Cardiac fibroblast (primary cell): ENCODE measurements at places on chromosomes 3 and 15.

- DNase-seq = no peak
Measured at GRCh38 chr3:140753865-140754754, 76.2 kb downstream of the TRIM42 start.

- no peak for DNase-seq
Measured at GRCh38 chr3:155007729-155008128, 72.4 kb upstream of the MME start.

DNA sequence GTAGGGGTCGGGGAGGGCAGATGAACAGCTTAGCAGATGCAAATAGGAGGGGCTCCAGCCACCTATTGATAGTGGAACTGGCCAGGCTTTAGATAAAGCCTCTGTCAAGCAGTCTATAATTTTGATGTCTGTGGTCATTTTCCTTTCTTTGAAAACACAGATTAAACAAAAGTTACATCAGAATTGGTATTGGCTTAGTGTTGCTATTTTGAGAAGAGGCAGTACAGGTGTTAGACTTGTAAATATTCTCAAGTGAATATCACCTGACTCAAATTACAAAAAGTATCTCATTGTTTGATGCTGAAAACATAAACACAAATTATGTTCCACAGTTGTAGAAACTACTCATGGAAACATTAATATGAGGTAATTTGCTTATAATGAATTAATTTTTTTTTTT lies 18.1 kb downstream of the GHRL start:
- no peak for DNase-seq

DNA sequence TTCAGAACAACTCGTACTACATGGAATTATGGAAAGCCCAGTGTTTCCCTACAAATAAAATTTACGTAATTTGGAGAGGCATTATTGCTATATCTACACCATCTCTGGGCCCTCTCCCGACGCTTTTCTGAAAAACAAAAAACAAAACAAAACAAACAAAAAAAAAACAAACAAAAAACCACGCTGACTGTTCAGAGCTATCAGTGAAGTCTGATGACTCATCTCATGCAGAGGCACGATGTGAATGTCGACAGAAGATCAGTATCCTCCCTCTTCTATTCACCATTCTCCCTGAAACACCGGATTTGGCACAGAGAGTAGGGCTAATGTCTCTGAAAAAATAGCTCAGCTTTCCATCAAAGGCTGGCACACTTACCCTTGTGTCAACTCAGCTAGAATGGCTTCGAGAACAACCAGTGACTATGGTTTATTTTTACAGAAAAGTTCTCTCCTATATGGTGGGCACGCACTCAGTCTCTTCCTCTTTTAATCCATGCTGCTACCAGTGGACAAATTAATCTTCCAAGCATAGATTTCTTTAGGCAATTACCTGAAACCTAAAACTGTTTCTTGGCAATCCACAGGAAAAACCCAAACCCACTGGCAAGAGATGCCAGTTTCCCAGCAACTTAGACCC lies 1.5 kb downstream of the CRBN start:
- peak; percentile 12 for DNase-seq

GRCh38 chr3:9260305-9260704 lies 10.9 kb upstream of the SRGAP3 start:
- no peak for DNase-seq

GRCh38 chr15:80950291-80951078 lies 39.1 kb downstream of the MESD start:
- DNase-seq = peak; percentile 15

- DNase-seq = no peak
Measured at GRCh38 chr3:126258670-126259069, 78.3 kb upstream of the ALDH1L1 start.

DNA sequence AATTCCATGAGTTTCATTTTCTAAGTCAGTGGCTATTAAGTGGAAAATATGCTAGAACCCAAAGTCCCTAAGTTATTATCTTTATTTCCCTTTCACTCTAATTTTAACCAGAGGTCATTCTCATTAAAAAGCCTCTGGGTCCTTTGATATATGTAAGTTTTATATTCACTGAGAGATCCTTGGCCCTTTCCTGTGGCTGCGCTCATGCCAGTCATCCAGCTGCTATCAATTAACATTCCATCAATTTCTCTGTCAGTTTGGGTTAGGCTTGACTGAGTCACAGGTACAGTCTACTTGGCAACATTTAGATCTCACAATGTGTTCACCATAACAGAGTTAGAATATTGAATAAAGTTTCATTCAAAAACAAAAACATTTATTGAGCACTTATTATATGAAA lies 58.0 kb upstream of the FBN1 start:
- DNase-seq = peak; percentile 18

GRCh38 chr3:98893740-98894139 lies 7.8 kb downstream of the DCBLD2 start:
- DNase-seq = peak; percentile 34

DNA sequence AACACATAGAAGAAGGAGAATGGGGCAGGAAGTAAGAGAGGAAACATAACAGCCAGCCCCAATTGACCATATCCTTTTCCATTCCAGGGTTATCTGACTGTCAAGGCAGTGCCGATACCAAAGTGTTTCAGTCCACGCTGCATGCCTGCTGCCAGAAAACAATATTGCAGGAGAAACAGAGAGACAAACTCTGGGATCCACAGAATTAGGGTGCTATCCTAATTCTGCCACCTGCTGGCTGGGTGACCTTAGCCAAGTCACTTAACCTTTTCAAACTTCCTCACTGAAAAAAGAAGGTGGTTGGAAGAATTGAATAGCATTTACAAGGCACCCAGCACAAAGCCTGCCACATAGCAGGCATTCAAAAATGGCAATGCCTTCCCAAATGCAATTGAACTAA lies 32.0 kb downstream of the GLB1 start:
- no peak for DNase-seq

GRCh38 chr3:191412759-191413158 lies 48.2 kb upstream of the PYDC2 start:
- DNase-seq = peak; percentile 81

DNA sequence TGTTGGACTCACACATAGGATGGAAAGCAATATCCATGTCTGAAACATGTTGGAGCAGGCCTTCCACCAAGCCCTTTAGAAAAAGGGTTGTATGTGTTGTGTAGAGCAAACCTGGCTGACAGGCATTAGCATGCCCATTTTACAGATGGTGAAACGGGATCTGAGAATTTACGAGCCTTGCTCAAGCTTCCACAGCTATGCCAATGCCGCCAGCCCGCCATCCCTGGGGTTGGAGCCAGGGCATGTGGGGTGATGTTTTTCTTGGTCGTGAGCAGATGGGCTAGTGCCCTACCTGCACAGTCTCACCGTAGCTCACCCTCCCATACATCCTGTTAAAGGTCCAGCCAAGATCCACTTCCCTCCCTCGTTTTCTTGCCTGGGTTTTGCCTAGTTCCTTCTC lies 97.5 kb upstream of the TLE3 start:
- DNase-seq = no peak

- DNase-seq = peak; percentile 97
Measured at GRCh38 chr3:46558184-46559043, 7.7 kb downstream of the LRRC2 start.

DNA sequence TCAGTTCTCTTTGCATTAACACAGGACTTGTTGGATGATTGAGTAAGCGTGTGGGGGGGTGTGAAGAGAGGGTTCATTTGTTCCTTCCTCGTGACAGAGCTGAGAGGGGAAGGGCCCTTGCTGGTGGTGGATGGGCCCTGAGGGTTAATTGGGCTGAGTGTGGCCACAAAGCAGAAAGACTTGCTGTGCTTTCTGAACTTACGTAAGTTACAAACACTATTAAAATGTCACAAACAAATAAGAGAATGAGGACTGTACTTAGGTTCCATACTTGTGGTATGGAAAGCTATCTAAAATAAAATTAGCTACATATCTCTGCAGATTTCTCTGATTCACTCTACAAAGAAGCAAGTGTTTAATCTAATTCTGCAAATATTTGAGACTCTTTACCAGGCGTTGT lies 231.3 kb downstream of the LPP start:
- no peak for DNase-seq

DNA sequence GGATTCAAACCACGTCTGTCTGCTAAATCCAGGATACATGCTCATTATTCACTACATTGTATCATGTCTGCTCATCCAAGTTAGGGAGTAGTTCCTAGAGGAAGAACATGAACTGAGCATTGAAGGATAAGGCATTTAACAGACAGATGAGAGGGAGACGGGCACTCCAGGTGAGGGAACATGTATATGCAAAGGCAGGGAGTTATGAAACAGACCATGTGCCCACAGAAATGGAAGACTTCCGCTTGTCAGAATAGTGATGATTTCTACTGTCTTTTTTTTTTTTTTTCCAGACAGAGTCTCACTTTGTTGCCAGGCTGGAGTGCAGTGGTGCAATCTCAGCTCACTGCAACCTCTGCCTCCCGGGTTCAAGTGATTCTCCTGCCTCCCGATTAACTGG lies 5.0 kb upstream of the NDUFAF1 start:
- no peak for DNase-seq

- peak; percentile 34 for DNase-seq
Measured at GRCh38 chr3:66338927-66339326, 118.1 kb downstream of the SLC25A26 start.

GRCh38 chr15:24862726-24863521 lies 91.9 kb upstream of the SNRPN start:
- no peak for DNase-seq

GRCh38 chr15:101637516-101637915 lies 14.7 kb downstream of the TM2D3 start:
- DNase-seq = no peak

DNA sequence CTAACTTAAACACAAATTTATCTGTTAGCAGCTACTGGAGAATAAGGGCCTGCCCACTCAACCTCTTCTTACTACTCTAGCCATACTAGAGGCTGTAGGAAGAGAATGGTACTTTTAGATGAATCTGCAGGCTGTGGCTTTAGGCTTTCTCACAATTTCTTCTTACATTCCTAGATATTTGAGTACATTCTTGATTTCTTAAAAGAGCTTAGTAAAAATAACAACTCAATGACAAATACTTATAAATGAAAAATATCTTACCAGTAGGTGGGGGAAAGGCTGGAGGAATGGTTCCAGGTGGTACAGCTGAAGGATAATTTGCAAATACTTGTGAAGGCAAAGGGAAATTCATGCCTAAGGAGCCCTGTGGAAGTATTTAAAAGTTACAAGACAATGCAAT lies 92.9 kb upstream of the GK5 start:
- peak; percentile 42 for DNase-seq

DNA sequence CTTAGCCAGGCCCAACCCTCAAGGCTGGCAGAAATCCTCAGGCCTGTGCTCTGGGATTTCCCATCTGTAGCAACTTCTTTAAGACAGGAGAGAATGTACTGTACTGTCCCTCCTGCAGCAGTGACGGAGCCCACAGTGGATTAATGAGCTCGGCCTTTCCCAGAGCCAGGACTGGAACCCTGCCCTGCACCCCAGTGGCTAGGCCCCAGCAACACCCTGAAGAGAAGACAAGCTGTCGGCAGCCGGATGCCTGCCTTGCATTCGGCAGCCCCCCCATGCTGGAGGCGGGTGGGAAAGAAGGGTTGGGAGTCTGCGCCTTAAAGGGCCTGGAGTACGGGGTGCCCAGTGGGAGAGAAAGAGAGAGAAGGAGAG lies 32.0 kb downstream of the KLHL25 start:
- no peak for DNase-seq

DNA sequence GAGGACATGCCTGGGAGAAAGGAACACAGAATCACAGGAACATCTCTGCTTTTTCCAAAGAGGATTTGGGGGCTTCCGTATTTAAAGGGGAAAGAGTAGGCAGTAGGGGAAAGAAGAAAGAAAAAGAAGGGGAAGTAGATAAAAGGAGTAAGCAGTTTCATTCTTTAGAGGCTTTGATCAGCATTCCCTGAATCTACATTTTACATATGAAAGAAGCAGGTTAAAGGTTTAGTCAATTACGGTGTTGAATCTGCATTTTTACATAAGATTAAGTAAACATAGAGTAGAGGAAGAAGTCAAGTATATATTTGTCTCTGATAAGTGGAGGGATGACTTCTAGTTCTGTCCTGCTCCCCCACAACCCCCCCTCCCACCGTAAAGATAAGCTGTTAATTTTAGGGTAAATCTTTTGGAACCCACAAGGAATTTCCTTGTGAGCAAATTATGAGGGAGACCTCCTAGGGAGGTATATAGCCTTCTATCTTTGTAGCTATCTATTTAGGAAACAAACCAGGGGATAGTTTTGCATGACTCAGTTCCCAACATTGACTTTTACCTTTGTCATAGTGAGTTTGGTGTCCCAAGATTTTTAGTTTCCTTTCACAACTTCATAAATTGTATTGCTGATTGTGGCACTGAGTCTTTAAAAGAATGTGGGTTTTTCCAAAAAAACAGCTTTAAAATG lies 8.7 kb upstream of the P2RY12 start:
- DNase-seq = no peak

- DNase-seq = peak; percentile 37
Measured at GRCh38 chr3:172071780-172072330, 32.5 kb downstream of the FNDC3B start.

- DNase-seq = no peak
Measured at GRCh38 chr3:186042036-186042435, 66.9 kb downstream of the ETV5 start.

GRCh38 chr3:107680698-107681097 lies 157.9 kb downstream of the BBX start:
- DNase-seq = peak; percentile 40

DNA sequence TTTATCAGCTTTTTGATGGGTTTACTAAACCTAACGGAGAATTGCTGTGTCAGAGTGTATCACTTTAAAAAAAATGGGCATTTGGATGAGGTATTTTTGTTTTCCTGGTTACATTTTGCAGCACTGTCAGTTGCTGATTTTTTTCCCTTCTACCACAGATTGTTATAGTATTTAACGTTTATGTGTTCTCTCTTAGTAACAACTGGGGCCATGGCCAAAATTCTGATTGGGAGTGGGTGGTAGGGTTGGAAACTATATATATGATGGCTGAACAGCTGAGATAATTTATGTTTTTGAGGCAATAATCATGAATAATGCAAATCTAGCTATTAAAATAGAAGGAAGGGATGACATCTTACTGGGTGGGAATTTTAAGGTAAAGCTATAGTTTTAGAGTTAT lies 229.4 kb upstream of the SUCLG2 start:
- DNase-seq = no peak
